ENCODE measurements at places on chromosomes 1 and 21.

GRCh38 chr1:61280452-61280851 is 198.1 kb downstream of the NFIA start:
- no peak for DNase-seq

GRCh38 chr1:86887479-86888162 is 26.3 kb downstream of the SELENOF start:
- no peak for DNase-seq

GRCh38 chr1:3669421-3669821 is 17.1 kb downstream of the TP73 start:
- DNase-seq, result no peak

DNA sequence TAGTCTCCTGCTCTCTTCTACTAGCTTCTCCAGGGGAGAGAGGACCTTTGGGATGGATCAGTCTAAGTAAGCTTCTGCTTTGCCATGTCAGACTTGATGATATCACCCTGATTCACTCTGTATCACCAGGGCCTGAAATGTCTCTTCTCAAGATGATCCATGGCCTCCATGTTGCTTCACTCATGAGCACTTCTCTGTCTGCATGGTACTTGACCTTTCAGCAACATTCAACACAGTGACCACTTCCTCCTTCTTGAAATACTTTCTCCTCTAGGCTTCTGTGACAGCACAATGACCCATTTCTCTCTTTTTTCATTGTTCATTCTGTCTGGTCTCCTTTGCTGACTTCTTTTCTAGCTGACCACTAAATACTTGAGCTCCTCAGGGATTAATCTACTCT is 35.3 kb upstream of the NGF start:
- no peak for DNase-seq

DNA sequence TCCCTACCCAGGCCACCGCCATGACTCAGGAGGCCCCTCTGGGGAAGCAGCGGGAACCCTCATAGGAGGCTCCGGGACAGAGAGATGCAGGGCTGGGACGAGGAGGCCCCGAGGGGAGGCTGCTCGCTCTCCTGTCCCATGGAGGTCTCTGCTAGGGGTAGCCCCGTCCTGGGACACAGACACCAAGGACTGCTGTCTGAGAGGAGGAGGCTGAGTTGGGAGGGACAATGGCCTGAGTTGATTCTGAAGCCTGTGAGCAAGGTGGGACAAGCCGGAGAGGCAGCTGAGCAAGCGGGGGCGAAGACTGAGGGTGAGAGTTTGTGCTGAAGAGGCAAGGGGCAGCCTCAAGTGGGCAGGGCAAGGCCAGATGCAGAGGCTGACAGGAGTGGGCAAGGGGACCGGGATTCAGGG is 17.4 kb downstream of the SLC27A3 start:
- no peak for DNase-seq

GRCh38 chr21:45124596-45124995 is 50.2 kb downstream of the ADARB1 start:
- DNase-seq, result no peak

- no peak for DNase-seq
These were observed 75.4 kb upstream of the TTC34 start for GRCh38 chr1:2876846-2877245.

DNA sequence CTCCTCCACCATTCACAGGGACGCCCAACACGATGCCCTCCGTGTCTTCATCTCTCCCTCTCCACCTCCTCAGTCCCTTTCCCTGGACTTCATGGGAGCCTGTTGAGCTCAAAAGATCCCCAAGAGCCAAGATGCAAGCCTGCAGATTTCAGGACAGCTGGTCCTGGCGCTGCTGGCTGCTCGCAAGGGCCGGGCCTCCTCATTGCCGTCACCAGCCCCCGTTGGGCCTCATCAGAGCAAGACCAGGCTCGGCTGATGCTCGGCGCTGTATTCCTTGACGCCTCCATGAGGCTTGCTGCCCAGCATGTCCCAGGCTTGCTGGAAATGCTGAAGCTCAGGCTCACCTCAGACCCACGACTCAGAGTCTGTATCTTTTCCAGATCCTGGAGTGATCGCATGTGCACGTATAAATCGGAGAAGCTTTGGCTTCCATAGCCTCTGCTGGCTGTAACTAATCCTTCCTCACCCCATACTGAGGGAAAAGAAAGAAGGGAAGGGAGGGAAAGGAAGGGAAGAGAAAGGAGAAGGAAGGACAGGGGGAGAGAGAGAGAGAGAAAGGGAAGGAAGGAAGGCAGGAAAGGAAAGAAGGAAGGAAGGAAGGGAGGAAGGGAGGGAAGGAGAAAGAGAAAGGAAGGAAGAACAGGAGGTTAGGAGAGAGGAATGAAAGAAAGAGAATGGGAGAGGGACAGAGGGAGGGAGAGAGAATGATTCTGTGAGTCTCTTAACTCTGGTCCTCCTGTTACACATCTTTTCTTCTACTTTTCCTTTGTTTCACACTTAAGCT is 94.6 kb downstream of the KCNJ15 start:
- DNase-seq, result no peak

GRCh38 chr1:72282271-72283021 is at the start of gene NEGR1:
Gene NEGR1 (minus strand): TSS chr1:72282539.
- peak; percentile 39 for DNase-seq

Data from activated CD4-positive, alpha-beta T cell treated with anti-CD3 and anti-CD28 coated beads for 24 hours (primary cell).